ENCODE measurements at places on chromosomes 13 and 19.

DNA sequence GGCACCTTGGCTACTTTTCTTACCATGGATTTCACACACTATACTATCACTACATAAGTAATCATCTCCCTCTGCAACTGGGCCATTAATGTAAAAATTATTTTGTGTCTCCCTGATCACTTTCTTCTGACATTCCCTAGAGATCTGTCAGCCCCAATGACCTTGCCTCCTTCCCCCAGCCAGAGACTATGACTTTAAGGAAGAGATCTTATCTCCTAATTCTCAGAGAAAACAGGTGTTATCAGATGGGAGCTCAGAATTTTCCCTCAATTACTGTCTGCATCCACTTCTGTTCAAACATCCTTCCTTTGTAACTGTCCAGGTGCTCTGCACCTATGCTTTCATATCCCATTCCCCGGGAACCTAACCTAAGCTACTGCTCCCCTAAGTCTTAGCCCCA lies 397.5 kb downstream of the DIAPH3 start:
- no peak for DNase-seq

DNA sequence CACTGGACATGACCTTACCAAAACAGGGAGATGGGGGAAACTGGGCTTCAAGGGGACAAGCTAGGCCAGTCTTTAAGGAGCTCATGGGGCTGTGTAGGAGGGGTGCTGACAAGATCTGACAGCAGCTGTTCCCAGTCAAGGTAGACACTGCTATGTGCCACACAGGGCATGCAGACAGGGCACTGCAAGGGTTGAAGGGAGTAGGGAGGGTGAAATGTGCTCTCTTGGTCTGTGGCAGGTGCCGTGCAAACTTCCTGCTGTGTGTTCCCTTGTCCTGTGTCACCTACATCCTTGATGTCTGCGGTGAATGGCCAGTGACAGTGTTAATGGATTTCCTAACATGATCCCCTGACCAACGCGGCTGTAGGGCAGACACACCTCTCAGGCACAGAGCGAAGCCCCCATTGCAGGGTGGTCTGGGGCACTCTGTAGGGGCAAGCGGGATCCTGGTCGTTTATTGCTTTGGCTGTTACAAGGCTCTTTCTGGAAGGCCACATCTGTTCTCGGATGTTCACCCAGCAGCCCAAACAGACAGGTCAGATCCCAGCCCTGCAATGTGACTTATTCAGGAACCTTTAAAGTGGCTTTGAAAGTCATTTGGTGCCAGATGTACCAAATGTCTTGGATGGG lies 199.5 kb upstream of the ZNF536 start:
- DNase-seq, result no peak

- DNase-seq, result no peak
These were observed 70.1 kb downstream of the CAB39L start for GRCh38 chr13:49373716-49374115.

- no peak for DNase-seq
These were observed 430.6 kb downstream of the KLF12 start for GRCh38 chr13:73703606-73704005.

DNA sequence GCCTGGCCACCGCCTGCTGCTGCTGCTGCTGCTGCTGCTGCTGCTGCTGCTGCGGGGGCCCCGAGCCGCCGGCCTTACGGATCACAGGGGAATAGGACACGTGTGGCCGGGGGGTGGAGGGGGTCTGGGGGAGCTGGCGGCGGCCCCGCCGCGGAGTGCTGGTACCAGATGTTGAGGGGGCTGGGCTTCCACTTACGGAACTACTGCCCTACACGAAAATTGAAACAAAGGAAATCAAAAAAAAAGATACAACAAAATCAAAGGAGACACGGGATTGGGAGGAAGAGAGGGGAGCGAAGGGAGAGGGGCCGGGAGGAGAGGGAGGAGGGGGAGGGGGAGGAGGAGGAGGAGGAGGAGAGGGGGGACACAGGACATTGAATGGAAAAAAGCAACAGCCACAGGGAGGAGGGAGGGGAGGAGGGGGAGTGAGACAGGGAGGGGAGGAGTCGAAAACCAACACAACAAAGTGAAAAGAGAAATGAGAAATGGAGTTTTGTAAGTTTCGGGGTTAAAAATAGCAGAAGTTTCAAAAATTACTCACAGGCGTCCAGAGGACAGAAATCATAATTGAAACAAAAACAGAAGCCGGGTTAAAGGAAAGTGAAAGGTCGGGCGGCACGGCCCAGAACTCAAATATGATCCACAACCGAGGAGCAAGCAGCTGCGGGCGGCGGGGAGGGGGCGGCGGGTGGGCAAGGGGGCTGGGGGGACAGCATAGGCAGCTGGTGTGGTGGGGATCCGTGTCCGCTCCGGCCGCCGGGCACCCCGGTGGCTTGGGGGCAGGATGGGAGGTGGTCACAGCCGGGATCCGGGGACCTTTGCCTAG lies 57.8 kb downstream of the IER2 start:
- no peak for DNase-seq

- DNase-seq, result no peak
These were observed 15.2 kb downstream of the GPX4 start for GRCh38 chr19:1118999-1119398.

GRCh38 chr13:109381546-109382180 lies 404.7 kb downstream of the IRS2 start:
- DNase-seq, result no peak

GRCh38 chr13:40116008-40116407 lies 460.5 kb downstream of the COG6 start:
- no peak for DNase-seq

DNA sequence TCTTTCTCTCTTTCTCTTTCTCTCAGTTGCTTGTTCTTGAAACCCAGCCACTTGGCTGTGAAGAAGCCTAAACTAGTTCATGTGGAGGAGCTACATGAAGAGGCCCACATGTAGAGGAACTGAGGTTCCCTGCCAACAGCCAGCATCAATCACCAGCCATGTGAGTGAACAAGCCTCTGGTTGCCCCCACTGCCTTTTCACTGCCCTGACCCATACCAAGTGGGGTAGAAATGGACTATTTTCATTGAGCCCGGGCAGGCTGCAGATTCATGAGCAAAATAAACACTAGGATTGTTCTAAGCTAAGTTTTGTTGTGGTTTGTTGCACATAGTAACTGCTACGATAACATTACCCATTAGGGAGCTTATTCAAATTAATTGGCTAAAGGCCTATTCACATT lies 78.7 kb upstream of the FAM216B start:
- no peak for DNase-seq

DNA sequence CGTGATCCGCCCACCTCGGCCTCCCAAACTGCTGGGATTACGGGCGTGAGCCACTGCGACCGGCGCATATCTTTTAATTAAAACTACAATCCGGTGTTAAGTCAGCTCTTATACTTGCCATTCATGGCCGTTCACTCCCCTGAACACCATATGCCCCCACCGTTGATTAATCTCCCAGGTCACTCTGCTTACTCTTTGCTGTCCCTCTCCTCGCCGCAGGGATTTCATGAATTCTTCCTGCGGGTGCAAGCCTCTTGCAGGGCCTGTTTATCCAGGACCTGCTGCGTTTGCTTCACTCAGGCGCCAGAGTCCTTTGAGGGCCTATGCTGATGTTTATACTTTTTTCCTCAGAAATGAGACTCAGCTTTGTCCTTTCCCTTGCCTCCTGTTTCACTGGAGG lies 996 bp downstream of the ERVV-2 start:
- DNase-seq, result no peak

DNA sequence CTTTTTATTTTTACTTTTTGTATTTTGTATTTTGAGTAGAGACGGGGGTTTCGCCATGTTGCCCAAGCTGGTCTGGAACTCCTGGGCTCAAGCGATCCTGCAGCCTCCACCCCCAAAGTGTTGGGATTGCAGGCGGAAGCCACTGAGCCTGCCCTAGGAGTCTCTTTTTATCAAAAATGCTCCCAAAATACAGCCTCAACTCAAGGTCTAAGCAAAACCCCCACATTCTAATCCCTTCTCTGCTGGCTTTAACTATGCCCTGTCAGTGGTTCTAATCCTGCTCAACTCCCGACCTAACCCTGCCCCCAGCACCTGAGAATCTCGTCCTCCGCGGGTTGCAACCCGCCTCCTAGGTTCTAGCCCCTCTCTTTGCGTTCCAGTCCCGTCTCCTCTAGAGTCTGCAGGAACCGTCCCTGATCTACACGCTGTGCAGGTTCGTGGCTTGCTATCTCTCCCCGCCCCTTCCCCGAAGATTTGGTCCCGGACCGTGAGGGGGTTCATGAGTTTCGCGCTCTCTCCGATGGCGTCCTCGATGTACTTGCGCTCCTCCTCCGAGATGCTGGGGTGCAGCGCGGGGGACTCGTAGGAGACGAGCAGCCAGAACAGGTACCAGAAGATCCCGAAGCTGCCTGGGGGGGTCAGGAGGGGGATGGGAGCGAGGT lies 8.0 kb downstream of the SLC17A7 start:
- no peak for DNase-seq
